Calu3 (cell line): ENCODE measurements at places on chromosomes 4 and X. TPM values are rescaled to one million over a fixed set of nuclear protein-coding genes. Genes with fewer than 3 reads are reported as not detected.
A peak's percentile ranks its signal among the peaks of the same experiment; 100 is the strongest.

GRK4 gene
- 0.80 and 1.1 TPM in 2 replicates for total RNA-seq

- DNase-seq, result no peak
These were observed 446.2 kb downstream of the RAPGEF2 start for GRCh38 chr4:159549098-159549518.

DNA sequence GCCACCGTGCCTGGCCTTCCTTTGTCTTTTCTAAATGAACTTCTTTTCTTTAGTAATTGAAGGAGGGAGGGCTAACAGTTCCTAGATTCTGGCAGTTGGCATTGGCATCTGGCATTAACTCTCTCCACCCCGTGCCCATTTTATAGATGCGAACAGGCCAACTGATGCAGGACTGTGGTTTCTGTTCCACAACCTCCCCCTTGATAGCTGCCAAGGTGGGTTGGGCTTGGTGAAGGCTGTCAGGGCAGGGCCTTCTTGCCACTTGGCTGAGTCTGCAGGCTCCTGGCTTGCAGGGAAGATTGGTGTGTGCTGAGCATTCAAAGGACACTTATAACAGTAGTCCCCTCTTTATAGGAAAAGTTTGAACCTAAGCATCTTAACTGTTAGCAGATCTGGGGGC lies 4.3 kb downstream of the SOWAHD start:
- no peak for DNase-seq

DNA sequence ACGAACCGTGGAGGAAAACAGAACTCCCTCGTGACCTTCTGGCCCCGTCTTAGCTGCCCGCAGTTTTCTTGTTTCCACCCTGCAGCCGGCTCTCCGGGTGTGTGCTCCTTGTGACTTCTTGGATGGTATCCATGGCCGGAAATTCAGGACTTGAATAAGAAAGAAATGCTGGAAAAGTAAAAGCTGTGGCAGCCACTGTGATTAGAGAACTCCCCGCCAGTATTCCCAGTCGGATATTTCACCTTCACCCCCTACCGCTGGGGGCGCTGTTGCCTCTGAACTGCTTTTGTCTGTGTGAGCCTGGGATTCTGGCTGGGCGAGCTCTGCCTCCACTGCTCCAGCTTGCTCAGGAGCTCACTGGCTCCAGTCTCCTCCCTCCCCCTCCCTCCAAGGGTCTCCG lies 41.5 kb upstream of the CYP4V2 start:
- peak; percentile 89 for DNase-seq
